ENCODE measurements at places on chromosomes 1 and 21.

DNA sequence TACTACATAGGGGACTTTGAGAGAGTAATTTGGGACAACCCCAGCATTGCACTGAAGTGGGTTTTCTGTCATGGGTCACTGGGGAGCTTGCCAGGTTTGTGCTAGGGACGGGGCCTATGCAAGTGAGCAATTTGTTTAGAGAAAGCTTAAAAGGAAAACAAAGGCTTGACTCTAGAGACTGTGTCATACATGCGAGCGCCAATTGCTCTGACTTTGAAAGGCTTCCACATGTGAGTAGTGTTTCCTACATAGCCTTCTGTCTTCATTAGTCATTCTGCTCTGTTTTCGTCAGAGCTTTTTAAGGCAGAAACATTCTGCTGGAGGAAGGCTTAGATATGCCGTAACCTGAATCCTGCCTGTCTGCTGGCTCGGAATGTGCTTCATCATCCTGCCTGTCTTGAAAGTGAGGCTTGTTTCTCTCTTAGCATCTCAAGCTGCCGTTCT, 28.4 kb downstream of the TRIM45 start:
- no peak for DNase-seq

DNA sequence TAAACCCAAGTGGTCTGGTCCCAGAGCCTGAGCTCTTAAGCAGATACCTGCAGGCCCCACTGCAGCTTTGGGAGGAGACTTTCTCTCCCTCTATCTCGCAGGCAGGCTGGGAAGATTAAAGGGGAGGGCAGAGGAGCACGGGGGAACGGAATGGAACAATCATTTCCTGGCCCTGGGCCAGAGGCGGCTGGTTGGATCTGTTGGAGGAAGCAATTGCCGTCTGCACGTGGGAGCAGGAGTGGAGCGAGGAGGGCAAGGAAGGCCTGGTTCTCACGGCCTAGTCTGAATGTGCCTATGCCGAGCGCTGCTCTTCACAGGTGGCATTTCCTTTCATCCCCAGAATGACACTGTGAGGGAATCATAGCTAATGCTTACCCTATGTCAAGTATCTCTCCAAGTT, 23.7 kb downstream of the NKAIN1 start:
- DNase-seq, result peak; percentile 41

DNA sequence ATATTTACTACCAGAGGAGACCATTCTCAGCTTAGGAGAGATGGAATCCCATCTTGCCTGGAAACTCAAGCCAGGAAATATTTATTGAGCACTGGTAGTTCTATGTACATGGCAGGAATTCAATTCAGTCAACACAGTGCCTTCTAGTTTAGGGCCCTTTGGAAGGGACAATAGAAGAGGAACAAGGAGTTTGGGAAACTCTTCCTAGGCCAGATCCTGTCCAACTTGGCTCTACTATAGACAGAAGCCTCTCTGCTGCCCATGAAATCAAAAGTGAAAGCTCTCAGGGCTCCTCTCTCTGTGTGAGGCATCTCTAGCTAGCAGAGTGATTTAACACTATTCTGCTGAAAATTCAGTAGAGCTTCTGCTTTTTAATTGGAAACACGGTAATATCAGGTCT, 244.6 kb upstream of the MAP1LC3C start:
- DNase-seq, result no peak

- DNase-seq, result peak; percentile 81
Measured at GRCh38 chr21:45281411-45282282, 6.0 kb downstream of the POFUT2 start.

- DNase-seq, result no peak
Measured at GRCh38 chr1:200174525-200175295, 147.2 kb downstream of the NR5A2 start.

Data from glutamatergic neuron (in vitro differentiated cells).